ENCODE measurements at places on chromosomes 4 and X.
A peak's percentile ranks its signal among the peaks of the same experiment; 100 is the strongest.

DNA sequence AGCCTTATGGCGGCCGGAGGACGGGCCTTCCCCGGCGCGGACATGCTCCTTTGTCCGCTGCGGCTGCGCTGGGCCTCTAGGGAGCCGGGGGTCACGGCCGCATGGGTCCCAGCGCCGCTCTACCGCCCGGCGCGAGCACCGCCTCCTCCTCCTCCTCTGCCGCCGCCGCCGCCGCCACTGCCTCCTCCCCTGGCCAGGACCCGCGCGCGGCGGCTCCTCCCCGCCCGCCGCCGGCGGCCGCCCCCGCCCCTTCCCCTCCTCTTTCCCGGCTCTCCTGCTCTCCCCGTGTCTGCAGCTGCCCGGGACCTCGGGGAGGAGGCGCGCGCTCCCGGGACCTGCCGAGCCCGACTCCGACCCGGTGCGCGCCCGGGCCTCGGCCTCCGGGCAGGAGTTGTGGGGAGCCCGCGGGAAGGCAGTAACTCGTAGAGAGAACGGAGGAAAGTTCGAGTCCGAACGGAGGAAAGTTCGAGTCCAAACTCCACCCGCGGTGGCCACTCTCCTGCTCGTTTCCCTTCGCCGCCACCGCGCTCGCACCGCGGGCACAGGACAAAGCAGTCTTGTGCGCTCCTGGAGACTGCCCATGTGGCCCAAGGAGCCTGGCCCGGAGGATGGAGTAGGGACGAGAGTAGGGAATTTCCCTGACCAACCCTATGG is at the start of gene ADGRA3:
ADGRA3 (minus strand) TSS at position 179 of the 654 bp plus-strand sequence. CDS start 282 bp downstream, outside the sequence.
- DNase-seq, result peak; percentile 9

DNA sequence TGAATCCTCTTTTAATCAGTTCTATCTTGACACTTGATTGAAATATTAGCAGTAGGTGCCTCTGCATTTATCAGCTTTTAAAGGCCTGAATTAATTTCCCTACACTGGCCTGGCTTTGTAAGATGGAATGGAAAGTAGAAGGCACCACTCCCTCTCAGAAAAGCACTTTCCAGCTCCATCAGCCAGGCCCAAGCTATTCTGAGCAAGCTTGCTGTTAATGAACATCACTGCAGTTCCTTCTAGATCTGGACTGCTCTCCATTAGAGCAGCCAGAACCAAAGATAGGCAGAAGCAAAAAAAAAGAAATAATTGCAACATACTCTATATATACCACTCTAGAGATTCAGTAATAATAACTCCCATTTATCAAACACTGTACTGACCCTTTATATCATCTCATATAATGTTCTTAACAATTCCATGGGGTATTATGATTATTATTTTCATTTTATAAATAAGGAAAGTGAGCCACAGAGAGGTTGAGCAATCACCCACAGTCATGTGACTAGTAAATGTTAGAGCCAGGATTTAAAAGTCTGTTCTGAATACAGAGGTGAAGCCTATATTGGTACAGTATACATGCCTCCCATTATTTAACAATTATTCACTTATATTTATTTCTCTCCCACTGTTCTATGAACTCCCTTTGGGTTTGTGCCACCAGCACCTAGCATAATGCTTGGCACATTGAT is 39.4 kb upstream of the GPC3 start:
- DNase-seq, result no peak

- no peak for DNase-seq
Observed at GRCh38 chr4:99848591-99849001, 32.0 kb downstream of the DAPP1 start.

DNA sequence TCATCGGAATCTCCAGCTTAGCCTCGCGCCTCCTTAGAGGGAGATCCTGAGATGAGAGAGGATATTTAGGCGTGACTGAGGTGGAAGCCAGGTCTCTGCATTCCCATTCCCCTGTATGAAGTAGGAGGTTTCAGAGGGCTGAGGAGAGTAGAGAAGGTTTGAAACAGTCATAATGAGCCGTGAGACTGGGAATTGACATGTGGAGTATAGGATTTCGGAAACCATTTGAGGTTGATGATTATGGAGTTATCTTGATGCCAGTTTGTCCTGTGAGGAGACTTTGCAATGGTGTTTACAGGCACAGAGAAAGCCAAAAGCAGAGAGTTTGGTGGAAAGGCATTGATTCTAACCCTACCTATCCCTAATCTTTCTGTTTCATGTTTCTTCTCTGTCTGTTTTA is 2.0 kb downstream of the CHST7 start:
- DNase-seq, result no peak

- DNase-seq, result no peak
Observed at GRCh38 chr4:169252339-169253112, 18.2 kb downstream of the SH3RF1 start.

DNA sequence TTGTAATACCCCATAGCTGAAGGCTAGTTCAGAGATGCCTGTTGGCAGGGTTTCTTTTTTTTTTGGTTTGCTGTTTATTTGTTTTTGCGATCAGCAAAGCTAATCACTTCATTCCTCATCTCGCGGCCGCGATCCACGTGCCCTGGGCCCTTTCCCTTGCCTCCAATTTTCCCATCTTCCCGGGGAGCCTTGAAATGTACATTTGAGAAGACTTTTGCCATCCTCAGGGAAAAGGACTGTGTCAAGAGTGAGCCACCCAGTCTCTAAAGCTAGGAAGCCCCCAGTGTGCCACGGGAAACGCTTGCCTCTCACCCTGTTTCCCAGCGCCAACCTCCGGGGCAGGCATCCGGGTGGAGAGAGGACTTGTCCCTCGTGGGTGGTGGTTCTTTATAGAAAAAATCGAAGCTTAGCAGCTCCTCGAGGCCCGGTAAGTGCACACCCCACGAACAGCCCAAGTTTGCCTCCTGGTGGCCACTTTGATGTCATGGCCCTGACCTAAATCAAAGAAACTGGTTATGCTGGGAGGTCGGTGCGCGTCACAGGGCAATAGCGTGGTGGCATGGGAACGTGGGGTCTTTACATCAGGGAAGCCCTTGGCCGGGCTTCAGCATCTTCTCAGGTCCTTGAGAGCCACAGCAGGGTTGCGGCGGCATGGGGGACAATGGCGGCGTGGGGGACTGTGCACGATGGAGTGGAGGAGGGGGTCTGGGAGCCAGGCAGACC is 42.0 kb downstream of the MAP7D3 start:
- peak; percentile 25 for DNase-seq

DNA sequence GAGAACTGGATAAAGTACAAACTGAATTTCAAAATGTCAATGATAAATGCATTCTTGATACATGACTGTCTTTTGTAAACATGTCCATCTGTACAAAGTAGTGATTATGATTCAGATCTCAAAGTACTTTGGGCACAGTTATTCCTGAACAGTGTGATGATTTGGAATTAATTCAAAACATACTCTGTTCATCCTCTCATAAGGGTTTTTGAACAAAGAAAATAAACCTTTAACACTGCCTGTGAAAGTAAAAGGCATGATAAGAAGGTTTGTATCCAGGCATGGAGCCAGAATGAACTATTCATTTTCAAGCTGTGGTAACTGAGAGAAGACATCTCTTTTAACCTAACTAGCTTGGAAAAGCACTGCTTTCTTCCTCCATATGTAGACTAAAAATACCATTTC is 883 bp upstream of the KLHL4 start:
- no peak for DNase-seq

DNA sequence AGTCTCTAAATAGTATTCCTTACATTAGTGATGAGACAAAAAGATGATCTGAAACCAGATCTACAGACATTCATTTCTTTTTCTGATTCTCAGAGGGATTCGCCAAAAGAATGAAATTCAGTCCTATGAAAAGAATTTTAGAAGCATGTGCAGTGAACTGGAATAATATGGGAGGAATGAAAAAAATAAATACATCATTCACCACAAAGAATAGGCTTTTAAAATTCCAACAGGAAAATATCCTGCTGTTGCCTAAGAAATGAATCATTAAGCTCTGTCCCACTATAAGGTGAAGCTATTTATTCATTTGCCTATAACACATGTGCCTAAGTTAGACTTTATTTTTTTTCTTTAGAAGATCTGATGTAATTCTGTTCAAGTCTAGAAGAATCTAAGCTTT is 165.9 kb downstream of the IL15 start:
- DNase-seq, result no peak

DNA sequence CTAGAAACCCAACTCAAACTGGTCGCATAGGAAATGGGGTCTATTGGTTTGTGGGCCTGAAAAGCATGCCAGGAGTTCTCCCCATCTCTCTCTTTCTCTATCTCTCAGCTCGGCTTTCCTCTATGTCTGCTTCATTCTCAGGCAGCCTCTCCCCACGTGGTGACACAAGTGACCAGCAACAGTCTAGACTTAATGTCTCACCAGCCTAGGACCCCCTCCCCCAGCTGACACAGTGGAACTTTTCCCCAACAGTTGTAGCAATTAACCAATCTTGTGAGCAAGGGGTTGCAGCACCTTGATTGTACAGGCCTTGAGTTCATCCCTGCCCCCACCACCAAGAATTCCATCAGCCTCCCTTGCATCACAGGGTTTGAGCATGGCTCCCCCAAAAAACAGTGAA is 159.8 kb upstream of the KIT start:
- no peak for DNase-seq

DNA sequence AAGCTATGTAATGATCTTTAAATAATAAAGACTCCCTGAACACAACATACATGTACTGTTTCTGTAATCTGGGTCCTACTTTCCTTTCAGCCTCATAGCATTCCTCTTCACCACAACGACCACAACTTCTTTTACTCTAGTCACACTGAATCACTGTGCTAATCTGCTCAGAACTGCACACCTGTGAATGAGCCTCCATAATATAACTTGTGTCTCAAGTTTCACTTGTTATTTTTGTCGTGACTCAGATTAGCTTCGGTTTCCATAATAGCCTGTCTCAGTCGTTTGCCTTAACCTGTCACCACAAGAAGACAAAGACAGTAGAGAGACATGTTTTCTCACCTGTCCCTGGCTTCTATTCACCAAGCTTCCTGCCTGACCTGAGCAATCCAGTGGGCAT is 61.8 kb downstream of the MAGED1 start:
- DNase-seq, result no peak

GRCh38 chr4:80495865-80496264 is 160.3 kb downstream of the CFAP299 start:
- DNase-seq, result no peak

DNA sequence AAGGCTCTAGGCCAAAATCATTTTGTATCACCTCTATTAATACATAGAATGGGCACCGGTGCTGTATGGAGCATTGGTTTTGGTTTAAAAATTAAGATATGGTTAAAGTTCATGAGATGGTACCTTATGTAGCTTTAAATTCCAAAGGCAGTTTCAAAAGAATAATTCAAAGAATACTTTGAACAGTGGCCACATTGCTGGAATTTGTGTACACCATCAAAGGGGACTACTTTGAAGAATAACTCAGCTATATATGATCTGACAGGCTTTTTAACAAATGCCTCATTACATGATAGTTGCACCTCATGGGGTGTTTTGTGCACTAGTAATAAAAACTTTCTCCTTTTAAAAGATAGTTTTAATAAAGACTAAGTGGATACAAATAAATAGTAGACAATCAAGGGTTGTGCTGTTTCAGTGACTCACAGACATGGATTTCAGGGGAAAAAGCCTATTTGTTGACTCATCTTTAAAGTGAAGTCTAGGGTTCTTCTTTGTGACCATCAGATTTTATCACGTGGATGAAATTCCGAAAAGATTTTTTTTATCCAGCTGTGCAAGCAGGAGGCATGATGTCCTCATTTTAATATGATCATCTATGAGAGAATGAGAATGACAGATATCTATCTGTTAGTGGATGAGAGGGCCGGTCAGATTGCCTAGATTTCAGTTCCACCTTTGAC is 12.8 kb downstream of the MTM1 start:
- DNase-seq, result no peak

DNA sequence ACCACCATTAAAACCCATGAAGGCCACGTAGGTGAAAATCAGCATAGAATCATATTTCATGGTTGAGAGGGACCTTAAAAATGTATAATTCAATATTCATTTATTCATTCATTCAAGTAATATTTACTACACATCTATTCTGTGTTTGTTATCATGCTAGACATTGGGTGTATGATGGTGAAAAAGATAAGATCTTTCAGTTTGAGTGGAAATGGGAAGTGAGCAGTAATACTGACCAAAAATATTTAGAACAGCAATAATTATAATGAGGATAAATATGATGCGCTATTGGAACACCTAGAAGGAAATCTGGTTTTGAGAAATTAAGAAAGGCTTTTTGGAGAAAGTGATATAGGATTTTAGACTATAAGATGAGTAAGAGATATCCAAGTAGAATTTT is 28.0 kb downstream of the DKK2 start:
- no peak for DNase-seq

DNA sequence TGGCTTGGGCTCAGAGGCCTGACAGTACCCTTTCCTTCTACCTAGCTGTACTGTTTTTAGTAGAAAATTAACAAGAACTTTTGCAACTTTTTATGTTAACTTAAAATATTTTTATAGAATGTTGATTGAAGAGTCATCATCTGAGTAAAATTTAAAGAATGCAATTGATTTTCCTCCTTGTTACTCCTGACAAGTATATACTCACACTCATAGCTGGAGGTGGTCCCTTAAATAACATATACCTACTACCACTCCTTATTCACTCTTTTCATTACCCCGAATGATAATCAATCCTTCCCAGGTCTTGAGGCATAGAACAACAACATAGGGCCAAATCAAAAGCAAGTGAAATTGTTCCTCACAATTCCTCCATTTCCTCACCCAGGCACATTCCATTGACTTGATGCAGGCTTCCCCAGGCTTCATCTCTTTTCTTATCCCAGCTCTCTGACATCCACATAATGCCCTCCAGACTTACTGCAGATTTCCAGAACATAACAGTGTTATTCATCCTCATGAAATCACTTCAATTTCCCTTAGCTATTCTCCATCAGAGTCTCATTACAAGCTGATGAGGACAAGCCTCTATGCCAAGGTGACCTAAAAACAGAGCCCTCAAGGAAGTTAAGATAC is 73.2 kb upstream of the ANXA10 start:
- no peak for DNase-seq

DNA sequence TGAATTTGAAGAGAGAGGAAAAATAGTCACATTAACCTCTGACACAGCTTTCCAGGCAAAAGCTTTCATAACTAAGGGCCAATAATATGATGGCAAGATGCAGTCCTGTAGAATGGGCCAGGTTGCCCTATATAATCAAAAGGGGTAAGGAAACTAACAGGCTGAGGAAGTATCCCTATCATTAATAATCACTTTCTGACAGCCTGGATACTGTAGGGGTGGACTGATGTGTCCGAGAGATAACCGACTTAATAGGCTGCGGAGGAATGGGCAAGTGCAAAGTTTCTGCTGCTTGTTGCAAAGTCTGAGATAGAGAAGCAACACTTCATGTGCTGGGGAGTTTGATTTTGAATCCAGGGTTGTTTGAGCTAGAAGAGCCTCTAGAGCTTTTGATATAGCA is 94.8 kb downstream of the DNAAF6 start:
- DNase-seq, result no peak

- no peak for DNase-seq
Observed at GRCh38 chrX:109974906-109975655, 27.8 kb upstream of the TMEM164 start.

- DNase-seq, result no peak
Observed at GRCh38 chr4:113145147-113145518, 95.7 kb downstream of the ANK2 start.

GRCh38 chrX:8851231-8851886 is 50.2 kb upstream of the FAM9A start:
- no peak for DNase-seq

Measured in CD4-positive, alpha-beta T cell treated with Interleukin-6 at 100 ng/mL for 8 hours (primary cell).